ENCODE measurements at places on chromosomes 12 and 14.

- DNase-seq: no peak
- H3K27me3 ChIP-seq: no peaks in the 10 kb centered on the region
- peaks cover 16% of the 10 kb centered on the region for H3K4me1 ChIP-seq
- no peaks in the 10 kb centered on the region for H3K36me3 ChIP-seq
- H3K4me3 ChIP-seq: no peak overlapping the region
Observed at GRCh38 chr12:25681580-25681979, 128.5 kb upstream of the LMNTD1 start.

- no peaks in the 10 kb centered on the region for H3K36me3 ChIP-seq
- H3K4me3 ChIP-seq: no peak overlapping the region
- no peaks in the 10 kb centered on the region for H3K27me3 ChIP-seq
- no peak overlapping the region for H3K27ac ChIP-seq
- peaks cover 7% of the 10 kb centered on the region for H3K4me1 ChIP-seq
Observed at GRCh38 chr12:50070314-50071060, 13.1 kb downstream of the ASIC1 start.

DNA sequence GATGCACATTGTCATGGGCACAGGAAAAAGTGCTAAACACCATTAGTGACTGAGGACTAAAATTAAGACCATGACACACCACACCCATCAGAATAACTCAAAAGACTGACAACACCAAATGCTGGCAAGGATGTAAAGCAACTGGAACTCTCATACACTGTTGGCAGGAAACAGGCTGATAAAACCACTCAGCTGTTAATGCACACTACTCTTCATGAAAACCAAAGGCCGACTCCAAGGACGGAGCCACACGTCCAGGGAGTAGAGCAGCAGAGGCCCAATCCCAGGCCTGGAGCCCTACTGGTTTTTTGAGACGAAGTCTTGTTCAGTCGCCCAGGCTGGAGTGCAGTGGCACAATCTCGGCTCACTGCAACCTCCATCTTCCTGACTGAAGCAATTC, 6.4 kb downstream of the RAD52 start:
- H3K27me3 ChIP-seq: no peaks in the 10 kb centered on the region
- H3K27ac ChIP-seq: no peak overlapping the region
- H3K36me3 ChIP-seq: peaks cover 48% of the 10 kb centered on the region
- H3K4me3 ChIP-seq: no peak overlapping the region
- no peaks in the 10 kb centered on the region for H3K4me1 ChIP-seq

DNA sequence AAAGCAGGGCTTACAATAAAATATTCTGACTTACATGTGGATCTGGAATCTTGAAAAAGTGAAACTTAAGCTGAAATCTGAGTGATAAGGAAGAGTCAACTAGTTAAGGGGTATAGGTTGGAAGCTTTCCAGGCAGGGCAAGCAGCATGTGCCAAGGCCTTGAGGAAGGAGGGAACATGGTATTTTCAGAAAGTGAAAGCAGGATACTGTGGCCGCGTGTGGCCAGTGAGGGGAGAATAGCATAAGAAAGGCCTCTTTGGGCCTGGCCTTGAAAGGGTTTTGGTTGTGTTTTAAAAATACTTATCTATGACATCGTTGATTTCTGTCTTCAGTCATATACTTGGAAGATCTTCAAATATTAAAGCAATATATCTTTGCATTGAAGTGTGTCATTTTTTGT, 213.4 kb downstream of the AKAP6 start:
- no peaks in the 10 kb centered on the region for H3K36me3 ChIP-seq
- H3K4me1 ChIP-seq: no peaks in the 10 kb centered on the region
- H3K27me3 ChIP-seq: no peaks in the 10 kb centered on the region
- H3K4me3 ChIP-seq: no peak overlapping the region
- DNase-seq: no peak

DNA sequence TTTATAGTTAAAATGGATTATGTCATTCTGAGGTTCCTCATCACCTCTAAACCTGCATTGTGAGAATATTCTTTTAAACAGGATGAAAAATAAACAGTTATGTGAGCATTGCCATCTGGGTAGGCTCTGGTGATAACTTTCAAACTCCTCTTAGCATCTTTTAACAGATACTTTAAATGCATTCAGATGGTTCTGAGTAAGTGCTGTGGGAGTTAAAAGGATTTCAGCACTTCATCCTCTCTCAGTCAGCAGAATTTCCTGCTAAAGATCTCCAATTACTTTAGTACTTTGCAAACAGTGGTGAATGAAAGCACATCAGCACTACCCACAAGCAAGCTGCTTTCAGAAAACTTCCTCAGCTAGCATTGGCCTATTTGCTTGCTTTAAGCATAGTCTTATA, 59.3 kb upstream of the TMTC1 start:
- H3K36me3 ChIP-seq: no peaks in the 10 kb centered on the region
- H3K4me1 ChIP-seq: no peaks in the 10 kb centered on the region
- H3K27me3 ChIP-seq: no peaks in the 10 kb centered on the region
- no peak overlapping the region for H3K4me3 ChIP-seq
- no peak overlapping the region for H3K27ac ChIP-seq

GRCh38 chr12:3077572-3078081, 448 bp downstream of the TSPAN9 start:
- DNase-seq: peak; percentile 76
- peaks cover 5% of the 10 kb centered on the region for H3K27me3 ChIP-seq
- H3K36me3 ChIP-seq: no peaks in the 10 kb centered on the region
- H3K4me3 ChIP-seq: peak overlapping the region; percentile 86

DNA sequence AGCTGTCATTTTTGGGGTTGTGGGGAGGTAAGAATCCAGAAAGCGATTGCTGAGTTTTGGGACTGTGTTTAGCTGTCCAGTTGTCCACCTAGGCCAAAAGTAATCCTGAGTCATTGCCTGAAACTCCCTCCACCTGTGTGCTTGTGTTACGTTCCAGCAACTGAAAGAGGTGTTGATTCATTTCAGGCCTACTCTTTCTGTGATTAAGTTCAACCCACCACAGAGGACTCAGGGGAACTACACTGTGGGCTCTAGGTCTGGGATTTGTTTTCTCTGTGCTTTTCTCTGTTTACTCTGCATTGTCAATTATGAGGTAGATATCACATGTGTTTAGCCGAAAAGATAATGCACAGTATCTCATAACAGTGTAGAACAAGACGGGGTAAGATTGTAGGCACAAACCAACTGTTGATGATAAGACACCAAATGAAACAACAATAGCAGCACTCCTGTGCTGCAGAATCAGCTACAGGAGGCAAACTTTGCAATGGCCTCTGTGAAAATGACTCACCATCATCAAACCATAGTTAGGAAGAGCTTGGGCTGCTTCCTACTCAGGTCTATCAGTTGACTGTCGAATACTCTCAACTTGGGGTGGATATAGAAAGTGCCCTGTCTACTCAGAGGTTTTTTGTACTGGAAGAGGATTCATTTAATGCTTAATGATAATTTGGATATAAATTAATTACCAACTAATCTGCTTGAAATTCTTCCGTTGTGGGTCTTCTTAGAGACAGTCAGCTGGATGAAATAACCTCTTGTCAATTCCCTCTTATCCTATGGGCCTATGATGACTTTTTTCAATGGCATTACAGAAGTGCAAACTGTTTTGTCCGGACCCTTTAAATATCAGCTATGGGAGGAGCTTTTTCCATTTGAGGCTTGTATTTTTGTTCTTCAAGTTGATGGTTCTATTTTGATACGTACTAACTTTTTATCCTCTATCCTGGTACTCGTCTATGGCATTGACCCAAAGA, 385.9 kb downstream of the BMP4 start:
- no peaks in the 10 kb centered on the region for H3K27me3 ChIP-seq
- H3K4me1 ChIP-seq: peaks cover 2% of the 10 kb centered on the region
- no peak overlapping the region for H3K4me3 ChIP-seq
- H3K36me3 ChIP-seq: no peaks in the 10 kb centered on the region

DNA sequence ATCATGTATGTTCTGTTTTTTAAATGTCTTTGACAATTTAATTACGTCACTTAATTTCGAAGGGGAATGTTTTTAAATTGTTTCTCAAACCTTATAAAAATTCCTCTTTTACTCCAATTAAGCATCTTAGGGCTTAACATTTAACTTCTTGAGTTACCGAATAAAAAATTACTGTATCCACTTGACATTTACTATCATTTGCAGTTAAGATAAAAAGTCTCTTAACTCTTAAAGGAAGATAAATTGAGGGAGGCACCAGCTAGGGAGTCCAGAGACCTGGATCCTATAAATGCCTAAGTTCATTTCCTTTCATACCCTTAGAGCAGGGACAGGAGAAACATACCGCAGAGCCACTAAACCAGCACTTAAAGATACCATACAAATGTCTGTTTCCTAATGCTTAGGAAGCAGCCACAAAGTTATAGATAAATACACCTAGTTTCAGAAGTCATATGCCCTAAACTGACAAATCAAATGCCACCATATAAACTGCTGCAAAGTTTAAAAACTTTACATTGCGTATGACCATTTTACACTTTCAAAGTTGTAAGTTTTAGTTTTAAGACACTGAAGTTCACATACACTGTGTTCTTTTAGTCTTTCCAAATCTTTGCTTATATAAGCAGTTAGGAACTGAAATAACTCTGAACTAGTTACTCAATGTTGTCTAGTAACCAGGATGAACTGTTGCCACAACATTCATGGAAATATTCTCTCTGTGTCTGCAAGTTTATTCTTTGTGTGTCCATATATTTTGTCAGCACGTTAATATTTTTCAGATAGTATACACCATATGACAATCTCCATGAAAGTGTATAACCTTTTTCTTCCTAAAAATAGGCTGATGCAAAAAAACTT, 71.2 kb downstream of the GALNT4 start:
- no peaks in the 10 kb centered on the region for H3K36me3 ChIP-seq
- no peak overlapping the region for H3K4me3 ChIP-seq
- no peaks in the 10 kb centered on the region for H3K27me3 ChIP-seq
- peak overlapping the region; percentile 34 for H3K27ac ChIP-seq
- H3K4me1 ChIP-seq: peaks cover 14% of the 10 kb centered on the region

- no peak overlapping the region for H3K27ac ChIP-seq
- no peaks in the 10 kb centered on the region for H3K36me3 ChIP-seq
- peaks cover 3% of the 10 kb centered on the region for H3K4me1 ChIP-seq
- no peaks in the 10 kb centered on the region for H3K27me3 ChIP-seq
- no peak overlapping the region for H3K4me3 ChIP-seq
Observed at GRCh38 chr14:72104011-72104613, 171.9 kb downstream of the RGS6 start.

- H3K4me1 ChIP-seq: no peaks in the 10 kb centered on the region
- no peaks in the 10 kb centered on the region for H3K27me3 ChIP-seq
- H3K36me3 ChIP-seq: peaks cover 8% of the 10 kb centered on the region
- H3K4me3 ChIP-seq: no peak overlapping the region
- H3K27ac ChIP-seq: no peak overlapping the region
- no peak for DNase-seq
Observed at GRCh38 chr14:71332476-71332875, 425.2 kb downstream of the PCNX1 start.

- DNase-seq: no peak
- H3K4me1 ChIP-seq: peaks cover 13% of the 10 kb centered on the region
- peaks cover 31% of the 10 kb centered on the region for H3K27me3 ChIP-seq
- H3K4me3 ChIP-seq: peak overlapping the region; percentile 47
Observed at GRCh38 chr14:54225457-54226060, 171.2 kb upstream of the CDKN3 start.

DNA sequence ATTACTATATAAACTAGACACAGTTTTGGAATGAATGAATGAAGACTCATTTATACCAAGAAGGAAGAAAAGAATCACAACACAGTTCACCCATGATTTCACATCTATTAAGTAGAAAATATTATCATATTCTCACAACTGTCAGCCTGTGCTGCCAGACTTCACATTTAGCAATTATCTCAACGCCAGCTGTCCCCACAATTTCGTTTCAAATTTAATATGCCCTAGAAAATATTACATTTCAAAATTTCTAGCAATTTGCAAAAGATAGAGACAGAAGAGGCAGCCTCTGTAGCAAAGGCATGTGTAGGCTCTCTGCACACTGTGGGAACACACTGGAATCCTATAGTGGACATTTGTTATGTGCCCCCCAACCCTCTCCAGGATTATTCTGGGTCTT, 83.6 kb downstream of the ANKS1B start:
- no peak overlapping the region for H3K27ac ChIP-seq
- H3K4me3 ChIP-seq: no peak overlapping the region
- DNase-seq: no peak
- no peaks in the 10 kb centered on the region for H3K4me1 ChIP-seq
- H3K27me3 ChIP-seq: no peaks in the 10 kb centered on the region

GRCh38 chr12:45568808-45569207, 160.7 kb upstream of the ARID2 start:
- DNase-seq: no peak
- H3K27me3 ChIP-seq: peaks cover 80% of the 10 kb centered on the region
- no peak overlapping the region for H3K4me3 ChIP-seq
- H3K27ac ChIP-seq: no peak overlapping the region
- peaks cover 3% of the 10 kb centered on the region for H3K4me1 ChIP-seq

DNA sequence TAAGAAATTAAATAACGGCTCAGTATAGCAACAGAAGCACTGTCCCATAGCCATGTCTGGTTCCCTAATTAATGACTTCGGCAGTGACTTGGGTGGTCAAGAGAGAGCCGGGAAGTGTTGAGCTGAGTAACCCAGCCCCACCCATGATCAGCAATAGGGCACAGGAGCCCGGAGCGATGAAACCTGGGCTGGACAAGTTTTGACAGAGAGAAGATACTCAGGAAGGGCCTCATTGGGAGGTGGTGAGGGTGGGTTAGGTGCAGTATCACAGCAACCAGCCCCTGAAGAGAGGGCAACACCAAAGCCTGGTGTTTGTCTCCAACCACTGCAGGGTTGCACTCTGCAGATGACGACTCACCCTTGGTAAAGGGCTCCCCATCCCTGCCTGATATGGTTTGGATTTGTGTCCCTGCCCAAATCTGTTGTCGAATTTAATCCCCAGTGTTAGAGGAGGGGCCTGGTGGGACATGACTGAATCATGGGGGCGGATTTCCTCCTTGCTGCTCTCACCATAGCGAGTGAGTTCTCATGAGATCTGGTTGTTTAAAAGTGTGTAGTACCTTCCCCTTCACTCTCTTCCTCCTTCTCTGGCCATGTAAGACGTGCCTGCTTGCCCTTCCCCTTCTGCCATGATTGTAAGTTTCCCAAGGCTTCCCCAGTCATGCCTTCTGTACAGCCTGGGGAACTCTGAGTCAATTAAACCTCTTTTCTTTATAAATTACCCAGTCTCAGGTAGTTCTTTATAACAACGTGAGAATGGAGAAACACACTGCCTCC, 124.9 kb upstream of the MED13L start:
- H3K27me3 ChIP-seq: no peaks in the 10 kb centered on the region
- H3K27ac ChIP-seq: no peak overlapping the region
- H3K4me3 ChIP-seq: no peak overlapping the region
- no peaks in the 10 kb centered on the region for H3K4me1 ChIP-seq
- DNase-seq: no peak
